IMR-90 (cell line): ENCODE measurements at places on chromosomes 16 and 17.

- no peak for DNase-seq
These were observed 8.1 kb downstream of the UBN1 start for GRCh38 chr16:4855371-4855770.

- peak; percentile 14 for DNase-seq
These were observed 65.0 kb downstream of the PARN start for GRCh38 chr16:14564861-14565687.

- no peak for DNase-seq
These were observed 1.3 kb downstream of the SHISA9 start for GRCh38 chr16:12902511-12903372.

GRCh38 chr17:81984773-81985410 is 7.5 kb downstream of the ASPSCR1 start:
- DNase-seq: no peak

DNA sequence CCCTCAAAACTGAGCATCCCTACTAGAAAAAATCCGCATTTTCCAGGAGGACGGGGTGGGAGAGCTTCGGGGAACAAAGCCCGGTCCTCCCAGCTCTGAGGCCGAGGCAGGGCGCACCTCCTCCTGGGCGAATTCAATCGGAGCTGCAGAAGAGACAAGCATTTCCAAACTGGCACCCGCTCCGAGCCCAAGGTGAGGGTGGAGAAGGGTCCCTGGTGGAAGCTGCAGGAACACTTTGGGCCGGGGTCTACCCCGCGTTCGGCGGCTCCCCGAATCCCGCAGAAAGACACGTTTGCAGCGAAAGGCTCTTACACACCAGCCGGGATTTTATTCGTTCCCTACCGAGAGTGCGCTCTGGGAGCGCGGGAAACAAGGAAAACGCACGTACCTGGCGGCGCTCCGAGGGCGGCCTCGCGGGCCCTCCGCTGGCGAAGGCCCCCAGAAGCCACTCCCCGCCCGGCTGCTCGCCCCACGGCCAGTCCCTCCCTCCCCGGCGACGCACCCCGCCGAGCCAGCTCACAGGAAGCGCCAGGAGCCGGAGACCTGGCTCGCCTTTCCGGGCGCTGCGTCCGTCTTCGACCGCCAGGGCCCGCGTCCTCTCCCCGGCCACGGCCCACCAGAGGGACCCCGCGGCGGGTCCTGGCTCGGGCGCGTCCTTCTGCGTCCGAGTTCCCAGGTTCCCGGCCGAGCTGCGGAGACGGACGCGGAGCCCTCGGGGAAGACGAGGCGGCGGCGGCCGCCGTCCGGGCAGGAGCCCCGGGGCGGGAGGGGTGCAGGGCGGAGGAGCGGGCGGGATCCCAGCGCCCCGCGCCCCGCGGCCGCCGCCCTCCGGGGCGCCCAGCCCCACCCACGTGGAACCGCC is 49.8 kb upstream of the BAHCC1 start:
- peak; percentile 87 for DNase-seq

DNA sequence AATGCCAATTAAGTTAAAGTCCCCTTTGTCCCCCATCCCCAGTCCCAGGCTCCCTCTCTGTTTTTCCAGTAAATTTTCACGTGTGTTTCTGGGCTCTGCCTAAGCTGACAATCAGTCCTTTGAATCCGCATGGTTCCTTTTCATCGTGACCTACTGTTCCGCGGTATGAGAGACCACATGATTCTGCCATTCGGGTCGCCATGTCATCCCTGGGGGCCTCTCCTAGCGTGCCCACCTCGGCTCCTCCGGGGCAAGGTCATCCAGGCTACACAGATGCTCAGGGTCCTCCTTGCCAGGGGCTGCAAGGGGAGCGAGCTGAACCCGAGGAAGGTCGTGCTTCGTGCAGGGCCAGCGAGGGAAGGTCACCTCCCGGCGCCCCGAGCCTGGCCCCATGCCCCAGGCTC is 157.6 kb downstream of the RAB11FIP4 start:
- no peak for DNase-seq

DNA sequence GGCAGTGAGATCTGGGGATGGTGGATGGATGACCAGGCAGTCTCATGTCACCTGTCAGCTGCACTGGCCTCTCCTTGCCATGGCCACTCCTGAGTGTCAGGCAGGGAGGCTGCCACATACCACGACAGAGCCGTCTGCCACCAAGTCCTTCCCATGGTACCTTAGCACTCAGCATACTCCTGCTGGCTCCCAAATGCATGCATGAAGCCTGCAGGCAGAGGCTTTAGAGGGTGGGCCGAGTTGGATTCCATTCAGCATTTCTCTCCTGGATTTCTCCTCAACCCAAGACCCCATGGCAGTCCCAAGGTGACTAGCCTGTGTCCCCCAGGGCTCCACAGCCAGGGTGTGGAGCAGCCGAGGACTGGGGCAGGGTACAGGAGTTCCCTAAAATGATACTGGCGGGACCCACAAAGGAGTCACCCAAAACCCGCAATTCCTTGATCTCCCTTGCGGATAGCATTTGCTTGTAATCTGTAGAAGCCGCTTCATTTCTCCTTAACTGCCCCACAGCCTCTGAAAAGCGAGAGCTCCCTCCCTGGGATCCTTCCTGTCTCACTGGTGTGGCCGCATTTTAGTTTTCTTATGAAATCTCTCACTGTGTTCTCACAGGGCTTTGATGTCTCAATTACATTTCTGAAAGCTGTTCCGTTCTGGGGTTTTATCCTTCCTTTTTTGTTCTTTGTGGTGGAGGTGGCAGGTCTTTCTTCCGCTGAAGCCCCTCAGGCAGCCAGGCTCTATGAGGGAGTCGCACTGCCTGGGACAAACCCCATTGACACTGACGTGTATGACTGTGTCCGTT is 141.4 kb downstream of the SOCS1 start:
- no peak for DNase-seq

- no peak for DNase-seq
These were observed 13.7 kb downstream of the B9D1 start for GRCh38 chr17:19348806-19349205.

- no peak for DNase-seq
These were observed 20.5 kb downstream of the TCF25 start for GRCh38 chr16:89893642-89894548.

DNA sequence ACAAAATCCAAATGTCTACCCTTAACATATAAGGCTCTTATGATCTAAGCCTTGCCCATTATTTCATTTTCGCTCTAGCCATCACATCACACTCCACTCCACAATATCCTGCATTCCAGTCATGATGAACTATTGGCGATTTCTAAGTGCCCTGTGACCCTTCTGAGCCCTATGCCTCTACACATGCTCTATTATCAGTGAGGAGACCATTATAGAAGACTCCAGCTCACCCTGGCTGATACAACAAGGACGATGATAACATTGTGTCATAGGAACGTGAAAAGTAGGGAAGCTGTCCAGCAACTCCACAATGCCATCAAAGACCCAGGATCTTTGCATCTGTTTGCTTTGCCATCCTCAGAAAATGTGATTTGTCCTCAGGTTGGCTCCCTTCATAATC is 29.6 kb upstream of the GNAO1 start:
- no peak for DNase-seq

DNA sequence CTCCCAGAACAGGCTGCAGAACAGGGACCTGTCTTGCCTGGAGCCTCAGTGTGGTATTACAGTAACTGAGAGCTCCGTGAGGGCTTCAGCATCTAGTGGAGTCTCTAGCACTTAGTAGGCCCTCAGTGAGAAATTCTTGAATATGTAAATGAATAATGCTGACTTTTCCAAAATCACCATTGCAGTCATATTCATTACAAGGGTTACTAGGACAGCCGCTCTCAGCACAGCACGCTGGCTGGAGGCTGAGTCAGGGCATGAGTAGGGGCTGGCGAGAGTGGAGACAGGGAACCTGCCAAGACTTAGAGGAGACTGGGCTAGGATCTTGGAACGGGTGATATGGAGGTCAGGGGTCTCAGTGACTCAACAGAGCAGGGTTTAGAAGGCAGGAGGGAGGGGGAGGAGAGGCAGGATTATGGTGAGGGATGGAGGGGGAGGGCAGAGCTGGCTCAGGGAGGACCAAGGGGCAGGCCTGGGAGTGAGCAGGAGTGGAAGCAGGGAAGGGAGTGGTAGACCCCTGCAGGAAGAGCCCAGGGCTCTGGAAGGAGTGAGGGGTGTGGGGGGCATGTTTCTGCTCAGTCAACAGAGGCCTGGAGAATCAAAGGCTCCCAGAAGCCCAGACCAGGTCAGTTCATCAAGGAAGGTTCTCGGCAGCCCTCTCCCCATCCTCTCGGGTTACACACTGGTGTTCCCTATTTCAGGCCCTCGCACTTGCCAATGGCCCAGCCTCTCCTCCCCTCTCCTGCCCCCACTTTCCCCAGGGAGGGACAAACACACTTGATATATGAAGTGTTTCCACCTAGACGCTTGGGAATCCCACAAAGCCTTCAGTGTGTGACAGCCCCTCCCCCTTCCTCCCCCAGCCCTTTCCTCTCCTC is 42.3 kb downstream of the FZD2 start:
- peak; percentile 99 for DNase-seq

GRCh38 chr17:3935140-3935542 is 18.9 kb upstream of the P2RX1 start:
- DNase-seq: peak; percentile 72

DNA sequence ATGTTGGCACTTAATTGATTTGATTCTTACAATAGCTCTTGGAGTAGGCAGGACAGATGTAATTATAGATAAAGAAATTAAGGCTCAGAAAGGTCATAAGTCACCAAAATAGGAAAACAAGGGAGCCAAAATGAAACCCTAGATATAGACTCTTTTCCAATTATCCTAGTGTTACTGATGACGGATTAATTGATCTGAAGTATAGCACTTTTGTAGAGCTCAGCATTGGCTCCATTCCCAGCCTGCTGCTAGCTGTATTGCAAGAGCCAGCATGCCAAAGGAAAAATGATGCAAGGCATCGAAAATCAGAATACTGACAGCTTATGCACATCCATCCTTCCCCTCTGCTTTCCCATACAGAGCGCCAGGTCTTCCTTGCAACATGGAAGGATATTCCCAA is 21.6 kb upstream of the RASL10B start:
- DNase-seq: peak; percentile 34

DNA sequence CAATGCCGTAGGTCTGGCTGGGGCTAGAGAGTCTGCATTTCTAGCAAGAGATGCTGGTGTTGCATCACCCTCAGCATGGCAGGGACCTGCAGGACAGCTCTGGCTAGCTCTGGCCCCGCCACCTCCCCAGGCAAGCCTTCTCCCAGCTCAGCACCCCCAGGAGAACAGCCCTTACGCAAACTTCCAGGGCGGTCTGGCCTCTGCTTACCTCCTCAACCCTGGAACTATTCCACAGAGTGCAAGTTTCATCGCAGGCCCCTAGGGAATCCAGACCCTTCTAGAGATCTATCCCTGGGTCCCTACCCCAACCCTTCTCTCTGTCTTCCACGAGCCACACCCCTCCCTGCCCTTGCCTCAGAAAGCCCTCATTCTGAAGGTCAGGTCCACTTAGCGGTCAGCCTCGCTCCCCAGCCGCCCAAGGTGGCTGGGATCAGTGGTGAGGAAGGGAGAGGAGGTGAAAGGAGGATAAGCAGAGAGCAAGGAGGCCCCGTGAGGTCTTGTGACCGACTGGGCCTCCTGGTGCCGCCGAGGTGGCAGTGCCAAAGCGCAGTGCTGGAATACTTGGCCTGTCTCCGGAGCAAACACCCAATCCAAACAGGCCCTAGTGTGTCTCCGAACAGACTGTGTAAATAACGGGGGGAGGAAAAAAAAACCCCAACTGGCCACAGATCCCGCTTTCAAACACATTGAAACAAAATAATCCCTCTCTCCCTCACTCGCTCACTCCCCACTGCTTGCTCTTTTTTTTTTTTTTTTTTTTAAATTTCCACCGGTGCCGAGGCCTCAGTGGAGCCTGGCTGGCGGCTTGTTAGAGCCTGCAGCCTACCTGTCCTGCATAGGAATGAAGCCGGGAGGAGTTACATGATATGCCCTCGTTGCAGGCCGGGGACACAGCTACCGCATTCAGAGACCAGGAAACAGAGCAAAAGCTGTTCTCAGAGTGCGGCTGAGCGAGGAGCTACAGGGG is 380.9 kb downstream of the SOX9 start:
- DNase-seq: no peak

- no peak for DNase-seq
These were observed 83.1 kb downstream of the NETO2 start for GRCh38 chr16:47060596-47060995.

DNA sequence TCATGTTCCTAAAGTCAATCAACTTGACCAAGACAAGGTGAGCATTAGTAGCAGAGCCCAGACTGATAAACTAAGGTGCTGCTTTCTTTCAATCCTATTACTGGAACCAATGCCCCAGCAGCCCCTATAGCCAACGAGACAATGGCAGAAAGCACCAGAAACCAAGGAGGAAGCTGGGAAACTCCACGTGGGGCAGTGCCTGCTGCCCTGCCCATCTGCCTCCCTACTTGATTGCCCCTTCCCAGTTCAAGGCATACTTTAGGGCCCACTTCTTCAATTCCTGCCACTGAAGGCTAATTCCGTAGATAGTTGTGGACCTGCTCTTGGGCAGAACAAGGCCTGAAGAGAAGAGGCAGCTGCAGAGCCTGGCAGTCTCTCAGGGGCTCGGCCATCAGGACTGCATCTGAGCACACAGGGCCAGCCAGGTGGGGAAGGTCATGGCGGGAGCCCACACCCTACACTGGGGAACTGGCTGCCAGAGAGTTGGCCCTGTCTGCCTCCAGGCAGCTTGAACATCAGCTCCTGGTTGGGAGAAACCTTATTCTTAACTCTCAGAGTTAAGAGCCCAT is 30.9 kb downstream of the WSB1 start:
- no peak for DNase-seq

DNA sequence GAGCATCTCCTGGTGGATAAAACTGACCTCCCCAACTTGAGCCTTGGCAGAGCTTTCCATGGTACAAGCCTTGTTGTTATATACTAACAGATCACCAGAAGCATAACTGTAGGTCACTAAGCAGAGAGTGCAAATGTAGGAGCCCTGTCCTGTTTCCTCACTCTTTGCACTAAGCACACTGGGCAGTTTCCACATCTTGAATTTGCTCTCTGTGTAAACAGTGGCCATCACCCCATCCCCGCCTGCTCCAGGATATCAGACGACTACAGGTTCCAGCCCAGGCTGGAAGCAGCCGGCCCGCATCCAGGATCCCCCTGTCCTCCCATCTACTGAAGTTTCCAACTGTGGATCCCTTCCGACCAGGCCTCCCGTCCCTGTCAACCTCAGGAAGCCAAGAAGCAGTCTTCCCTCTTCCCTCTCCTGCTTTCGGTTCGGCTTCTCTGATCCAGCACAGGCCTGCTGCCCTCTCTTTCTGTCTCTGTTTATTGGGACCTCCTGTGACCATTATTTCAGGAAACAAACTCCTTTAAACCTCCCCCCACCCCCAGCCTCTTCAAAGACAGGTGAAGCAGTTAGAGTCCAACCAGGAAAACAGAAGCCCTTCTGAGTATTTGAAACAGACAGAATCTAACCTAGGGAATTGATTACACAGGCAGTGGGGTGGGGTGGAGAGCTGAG is 22.6 kb upstream of the CACNG4 start:
- DNase-seq: no peak
